ENCODE measurements at places on chromosomes 1 and 21.

DNA sequence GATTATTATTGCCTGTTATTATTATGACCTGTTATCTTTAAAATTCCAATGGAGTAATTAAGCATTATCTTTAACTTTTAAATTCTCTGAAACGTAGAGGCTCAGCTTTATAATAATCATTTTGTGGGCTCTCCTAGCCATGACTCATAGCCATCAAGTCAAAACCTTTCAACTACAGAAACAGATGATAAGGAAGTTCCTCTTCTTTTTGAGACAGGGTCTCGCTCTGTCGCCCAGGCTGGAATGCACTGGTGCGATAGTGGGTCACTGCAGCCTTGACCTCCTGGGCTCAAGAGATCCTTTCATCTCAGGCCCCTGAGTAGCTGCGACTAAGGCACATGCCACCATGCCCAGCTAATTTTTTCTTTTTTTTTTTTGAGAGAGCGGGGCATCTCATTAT, 43.5 kb downstream of the CHML start:
- no peak overlapping the region for H3K4me3 ChIP-seq
- H3K27ac ChIP-seq, result no peak overlapping the region
- no peaks in the 10 kb centered on the region for H3K4me1 ChIP-seq
- DNase-seq, result no peak
- no peaks in the 10 kb centered on the region for H3K36me3 ChIP-seq

DNA sequence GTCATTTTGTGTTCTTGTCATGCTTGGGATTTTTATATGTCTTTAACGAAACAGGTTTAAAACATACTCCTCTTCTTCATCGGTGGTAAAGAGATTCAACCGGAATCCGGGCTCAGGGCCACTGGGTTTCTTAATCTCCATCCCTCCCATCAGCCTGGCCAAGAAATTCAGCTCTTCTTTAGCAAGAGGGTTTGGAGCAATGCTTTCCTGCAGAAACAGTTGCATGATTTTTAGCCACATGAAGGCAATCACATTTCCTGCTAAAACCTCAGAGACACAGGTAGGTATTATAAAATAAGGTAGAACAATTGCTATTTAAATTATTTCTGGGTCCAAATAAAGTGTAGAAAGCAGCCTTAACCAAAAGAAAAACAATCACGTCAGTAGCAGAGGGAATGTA, 22.7 kb upstream of the LSM10 start:
- no peaks in the 10 kb centered on the region for H3K27me3 ChIP-seq
- no peak overlapping the region for H3K27ac ChIP-seq
- no peak overlapping the region for H3K4me3 ChIP-seq
- peaks cover 5% of the 10 kb centered on the region for H3K4me1 ChIP-seq
- H3K36me3 ChIP-seq, result no peaks in the 10 kb centered on the region

GRCh38 chr1:232841823-232842565, 36.8 kb downstream of the MAP10 start:
- no peaks in the 10 kb centered on the region for H3K4me1 ChIP-seq
- no peaks in the 10 kb centered on the region for H3K27me3 ChIP-seq
- no peak overlapping the region for H3K4me3 ChIP-seq
- H3K27ac ChIP-seq, result no peak overlapping the region
- no peaks in the 10 kb centered on the region for H3K36me3 ChIP-seq

DNA sequence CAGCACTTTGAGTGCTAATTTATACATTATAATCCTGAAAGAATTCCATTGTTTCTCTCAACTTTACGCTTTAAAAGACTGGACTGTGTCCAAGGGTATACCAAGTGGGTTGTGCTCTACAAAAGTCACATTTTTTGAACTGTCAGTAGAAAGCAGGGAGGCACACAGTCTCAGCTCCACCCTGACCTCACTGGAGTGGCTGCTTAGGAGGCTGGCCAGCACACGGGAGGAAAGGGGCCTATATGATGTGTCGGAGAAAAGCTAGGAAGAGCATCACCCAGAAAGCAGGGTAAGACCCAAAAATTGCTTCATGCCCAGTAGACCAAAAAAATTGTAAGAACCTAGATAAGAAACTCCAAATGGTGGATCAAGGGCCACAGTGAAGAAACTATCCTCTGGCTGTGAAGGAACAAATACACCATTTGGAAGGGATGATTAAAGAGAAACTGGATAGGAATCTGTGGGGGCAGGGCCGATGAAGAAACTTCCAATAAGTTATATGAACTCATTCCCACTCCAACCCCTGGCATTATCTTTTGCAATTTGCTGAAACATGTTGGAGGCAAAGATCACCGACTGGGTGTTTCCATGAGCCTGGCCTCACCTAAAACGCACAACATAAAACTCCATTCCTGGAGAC, 1.9 kb downstream of the S100A10 start:
- no peaks in the 10 kb centered on the region for H3K36me3 ChIP-seq
- no peak overlapping the region for H3K27ac ChIP-seq
- no peaks in the 10 kb centered on the region for H3K27me3 ChIP-seq
- no peak for DNase-seq
- no peak overlapping the region for H3K4me3 ChIP-seq

DNA sequence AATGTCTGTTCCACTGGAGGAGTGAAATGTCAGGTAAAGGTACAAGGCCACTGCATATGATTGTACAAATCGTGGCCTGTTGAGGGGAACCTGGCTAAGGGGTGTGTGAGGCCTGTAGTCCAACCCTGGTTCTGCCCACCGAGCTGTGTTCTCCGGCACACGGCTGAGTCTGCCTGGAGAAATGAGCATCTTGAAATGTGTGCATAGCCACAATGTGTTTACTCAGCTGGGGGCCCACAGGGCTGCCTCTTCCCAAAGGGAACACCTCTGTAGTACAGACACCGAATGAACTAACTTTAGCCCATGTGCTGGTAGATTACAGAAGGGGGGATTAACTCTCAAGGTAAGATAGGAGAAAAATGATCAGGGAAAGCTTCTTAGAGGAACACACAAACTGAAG, 30.2 kb downstream of the AK4 start:
- H3K27ac ChIP-seq, result no peak overlapping the region
- H3K4me1 ChIP-seq, result no peaks in the 10 kb centered on the region
- H3K36me3 ChIP-seq, result no peaks in the 10 kb centered on the region

DNA sequence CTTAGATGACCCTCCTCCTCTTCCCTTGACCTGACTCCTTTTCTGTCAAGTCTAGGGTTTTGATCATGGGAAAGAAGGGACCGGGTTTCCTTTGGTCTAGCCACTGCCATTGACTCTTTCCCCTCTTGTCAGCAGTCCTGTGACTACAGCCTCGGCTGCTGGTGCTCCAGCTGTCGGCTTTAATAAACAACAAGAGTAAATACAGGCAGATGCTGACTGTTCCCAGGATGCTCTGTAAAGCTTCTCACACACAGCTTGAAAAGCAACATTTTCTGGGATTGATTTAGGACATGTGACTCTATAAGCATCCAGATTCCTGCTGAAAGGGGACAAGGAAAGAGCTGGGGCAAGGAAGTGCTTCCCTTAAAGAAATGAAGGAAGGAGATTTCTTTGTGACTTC, 53.5 kb upstream of the CTTNBP2NL start:
- no peaks in the 10 kb centered on the region for H3K4me1 ChIP-seq
- no peaks in the 10 kb centered on the region for H3K27me3 ChIP-seq
- no peaks in the 10 kb centered on the region for H3K36me3 ChIP-seq
- H3K27ac ChIP-seq, result no peak overlapping the region
- no peak overlapping the region for H3K4me3 ChIP-seq
- DNase-seq, result no peak

GRCh38 chr1:5660141-5660935, 331.9 kb downstream of the NPHP4 start:
- H3K4me3 ChIP-seq, result no peak overlapping the region
- no peak overlapping the region for H3K27ac ChIP-seq
- no peaks in the 10 kb centered on the region for H3K4me1 ChIP-seq
- H3K27me3 ChIP-seq, result peaks cover 47% of the 10 kb centered on the region
- no peak for DNase-seq

GRCh38 chr1:219239518-219239917, 65.8 kb downstream of the LYPLAL1 start:
- H3K36me3 ChIP-seq, result no peaks in the 10 kb centered on the region
- DNase-seq, result no peak
- H3K4me1 ChIP-seq, result no peaks in the 10 kb centered on the region
- H3K27ac ChIP-seq, result no peak overlapping the region
- no peaks in the 10 kb centered on the region for H3K27me3 ChIP-seq

DNA sequence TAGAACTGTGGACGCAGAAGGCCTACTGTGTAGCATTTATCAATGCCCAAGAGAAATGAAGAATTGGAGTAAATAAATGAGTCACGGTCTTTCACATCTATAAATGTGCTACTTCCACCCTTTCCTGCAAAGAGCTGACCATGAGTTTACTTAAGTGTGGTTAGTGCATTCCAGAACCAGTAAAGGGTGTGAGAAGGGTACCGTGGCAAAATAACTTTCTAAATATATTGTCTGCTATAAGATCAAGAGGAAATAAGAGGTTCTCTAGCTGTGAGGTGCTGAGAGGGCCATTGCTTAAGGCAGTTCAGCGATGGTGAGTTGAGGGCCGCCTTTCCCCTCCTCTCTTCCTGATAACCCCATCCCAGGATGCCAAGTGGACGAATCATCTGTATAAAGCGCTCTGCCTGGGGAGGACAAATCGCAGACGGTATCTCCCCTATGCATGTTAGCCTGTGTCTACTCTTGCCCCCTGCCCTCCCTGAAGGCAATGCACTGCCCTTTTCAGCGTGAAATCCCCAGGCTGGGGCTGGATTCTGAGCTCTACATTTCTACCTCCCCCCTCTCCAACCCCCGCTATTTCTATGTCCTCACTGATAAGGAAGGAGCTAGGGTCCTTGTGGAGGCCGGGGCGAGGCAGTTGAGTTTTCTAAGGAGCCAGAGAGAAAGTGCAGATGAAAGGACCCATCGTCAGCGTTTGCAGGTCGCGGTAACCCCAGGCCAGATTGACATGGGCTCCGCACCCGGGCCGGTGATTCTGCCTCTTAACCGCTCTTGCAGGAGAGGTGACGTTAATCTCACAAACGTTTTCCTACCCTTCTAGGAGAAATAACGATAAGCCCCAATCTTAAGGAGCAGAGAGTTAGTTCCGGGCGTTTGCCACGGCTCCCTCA, 1.5 kb upstream of the NCAM2 start:
- H3K36me3 ChIP-seq, result no peaks in the 10 kb centered on the region
- H3K27me3 ChIP-seq, result no peaks in the 10 kb centered on the region
- H3K4me3 ChIP-seq, result no peak overlapping the region
- H3K4me1 ChIP-seq, result no peaks in the 10 kb centered on the region
- DNase-seq, result no peak

DNA sequence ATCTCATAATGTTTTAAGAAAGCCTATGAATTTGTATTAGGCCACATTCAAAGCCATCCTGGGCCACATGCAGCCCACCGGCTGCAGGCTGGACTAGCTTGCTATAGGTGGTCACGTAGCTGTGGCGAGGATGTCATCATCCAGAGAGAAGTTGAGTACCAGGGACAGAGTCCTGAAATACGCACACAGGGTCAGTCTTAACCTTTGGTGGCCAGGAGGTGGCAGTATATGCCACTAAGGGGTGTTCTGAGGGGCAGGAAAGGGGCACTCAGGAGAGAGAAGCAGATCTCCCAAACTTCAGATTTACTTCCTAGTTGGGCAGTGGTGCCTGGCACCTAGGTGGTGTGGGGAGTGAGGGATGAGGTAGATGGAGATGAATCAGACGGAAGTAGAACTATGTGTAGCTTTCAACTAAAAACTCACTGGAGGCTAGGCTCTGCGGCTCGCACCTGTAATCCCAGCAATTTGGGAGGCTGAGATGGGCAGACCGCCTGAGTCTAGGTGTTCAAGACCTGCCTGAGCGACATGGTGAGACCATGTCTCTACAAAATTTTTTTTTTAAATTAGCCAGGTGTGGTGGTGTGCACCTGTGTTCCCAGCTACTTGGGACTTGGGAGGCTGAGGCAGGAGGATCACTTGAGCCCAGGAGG, 16.3 kb upstream of the CDK18 start:
- no peak overlapping the region for H3K4me3 ChIP-seq
- H3K27me3 ChIP-seq, result peaks cover 64% of the 10 kb centered on the region
- H3K27ac ChIP-seq, result no peak overlapping the region
- no peaks in the 10 kb centered on the region for H3K36me3 ChIP-seq
- H3K4me1 ChIP-seq, result no peaks in the 10 kb centered on the region

GRCh38 chr1:36525166-36525565, 42.5 kb upstream of the CSF3R start:
- H3K27ac ChIP-seq, result no peak overlapping the region
- no peaks in the 10 kb centered on the region for H3K36me3 ChIP-seq
- DNase-seq, result no peak

DNA sequence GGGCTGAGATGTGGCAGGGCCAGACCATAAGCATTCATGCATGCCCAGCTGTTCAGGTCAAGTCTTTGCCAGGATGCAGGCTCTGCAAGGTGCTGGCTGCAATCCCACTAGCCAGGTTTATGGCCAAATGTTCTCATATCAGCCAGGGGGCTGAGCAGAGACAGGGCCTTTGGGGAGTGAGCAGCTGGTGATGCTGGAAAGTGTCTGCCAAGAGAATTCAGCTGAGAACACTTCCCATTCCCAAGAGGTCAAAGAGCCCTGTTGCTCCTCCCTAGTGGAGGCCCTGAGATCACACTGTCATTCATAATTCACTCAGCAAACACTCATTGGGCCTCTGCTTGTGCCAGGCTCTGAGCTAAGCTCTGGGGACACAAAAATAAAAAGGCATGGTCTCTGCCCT, 150.3 kb downstream of the DMRTA2 start:
- no peak overlapping the region for H3K4me3 ChIP-seq
- no peak overlapping the region for H3K27ac ChIP-seq
- no peaks in the 10 kb centered on the region for H3K4me1 ChIP-seq
- DNase-seq, result no peak
- H3K36me3 ChIP-seq, result no peaks in the 10 kb centered on the region

- H3K27ac ChIP-seq, result no peak overlapping the region
- H3K4me3 ChIP-seq, result no peak overlapping the region
- no peaks in the 10 kb centered on the region for H3K4me1 ChIP-seq
- no peaks in the 10 kb centered on the region for H3K27me3 ChIP-seq
These were observed 37.9 kb downstream of the PPP2R5A start for GRCh38 chr1:212323066-212323465.

GRCh38 chr1:89980605-89981004, 14.3 kb upstream of the ZNF326 start:
- no peak overlapping the region for H3K4me3 ChIP-seq
- no peak for DNase-seq

DNA sequence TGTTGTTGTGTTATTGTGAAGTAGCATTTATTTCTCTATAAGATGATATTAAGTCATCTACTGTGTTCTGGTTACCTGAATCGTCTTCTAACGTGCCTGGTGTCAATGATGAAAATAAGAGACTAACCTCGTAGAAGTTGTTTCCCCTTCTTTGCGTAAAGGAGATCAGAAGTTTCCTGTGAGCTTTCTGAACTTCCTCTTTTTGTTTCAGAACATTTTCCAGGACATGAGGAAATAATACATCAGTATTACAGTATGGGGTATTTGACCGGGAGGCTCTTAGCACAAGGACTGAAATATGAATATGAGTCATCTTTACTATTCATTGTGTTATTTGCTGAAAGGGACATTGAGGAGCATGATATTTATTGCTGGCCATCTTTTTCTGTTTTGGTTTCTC, 1.3 kb downstream of the ST6GALNAC3 start:
- H3K4me3 ChIP-seq, result no peak overlapping the region
- H3K27me3 ChIP-seq, result no peaks in the 10 kb centered on the region
- no peaks in the 10 kb centered on the region for H3K36me3 ChIP-seq
- DNase-seq, result no peak

DNA sequence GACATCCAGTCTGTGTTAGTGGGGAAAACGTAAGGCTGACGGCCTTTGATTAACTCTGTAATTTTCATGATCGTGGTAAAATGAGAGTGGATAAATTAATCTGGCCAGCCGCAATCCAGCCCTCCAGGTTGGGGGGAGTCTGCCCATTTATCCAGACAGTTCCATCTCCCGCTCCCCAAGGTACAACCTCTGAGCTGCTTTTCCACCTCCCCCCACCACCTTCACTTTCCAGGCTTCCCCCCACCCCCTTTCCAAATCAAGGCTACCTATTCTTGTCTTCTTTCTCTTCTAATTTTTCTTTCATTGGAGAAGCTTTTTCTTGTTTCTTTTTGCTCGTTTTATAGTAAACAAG, 6.0 kb downstream of the MIER1 start:
- peak overlapping the region; percentile 77 for H3K27ac ChIP-seq
- DNase-seq, result peak; percentile 27
- peaks cover 15% of the 10 kb centered on the region for H3K4me1 ChIP-seq
- H3K27me3 ChIP-seq, result no peaks in the 10 kb centered on the region

All from MM.1S (cell line).